Epithelial cell of alveolus of lung (primary cell): ENCODE measurements at places on chromosomes 1 and 21. TPM values are rescaled to one million over a fixed set of nuclear protein-coding genes. Genes with fewer than 3 reads are reported as not detected.

REN gene
- not detected in 2 replicates for total RNA-seq

VCAM1 gene
- total RNA-seq, result 15.0 and 35.4 TPM in 2 replicates

WDR64 gene
- total RNA-seq, result not detected in 2 replicates

CRYAA gene
- total RNA-seq, result not detected in 2 replicates

FCRL5 gene
- total RNA-seq, result not detected in 2 replicates

IL6R gene
- total RNA-seq, result 1.3 and 12.2 TPM in 2 replicates

OR10J4 gene
- not detected in 2 replicates for total RNA-seq

MTARC1 gene
- 1.2 and 4.6 TPM in 2 replicates for total RNA-seq

SHISA4 gene
- total RNA-seq, result 23.3 and 38.6 TPM in 2 replicates

SLFNL1 gene
- total RNA-seq, result 0.39 and 1.4 TPM in 2 replicates

NEGR1 gene
- 3.1 and 3.2 TPM in 2 replicates for total RNA-seq

MDM4 gene
- 7.0 and 20.3 TPM in 2 replicates for total RNA-seq

SLC26A9 gene
- total RNA-seq, result not detected in 2 replicates

RBP7 gene
- not detected in 2 replicates for total RNA-seq

LRP8 gene
- total RNA-seq, result 2.1 and 17.1 TPM in 2 replicates

OR2M2 gene
- not detected in 2 replicates for total RNA-seq

IQCC gene
- total RNA-seq, result 3.2 and 4.6 TPM in 2 replicates

PODN gene
- 0.39 and 8.6 TPM in 2 replicates for total RNA-seq

RGS8 gene
- not detected in 2 replicates for total RNA-seq

USF1 gene
- total RNA-seq, result 26.8 and 27.8 TPM in 2 replicates

CELSR2 gene
- 1.8 and 7.7 TPM in 2 replicates for total RNA-seq

NCDN gene
- 27.9 and 28.6 TPM in 2 replicates for total RNA-seq

OR2M3 gene
- total RNA-seq, result not detected in 2 replicates

NBPF4 gene
- total RNA-seq, result not detected in 2 replicates

PTP4A2 gene
- total RNA-seq, result 241 and 300 TPM in 2 replicates

S100A5 gene
- not detected in 2 replicates for total RNA-seq

KANK4 gene
- 0.16 and 0.91 TPM in 2 replicates for total RNA-seq

FAM72D gene
- total RNA-seq, result 0.40 and 1.6 TPM in 2 replicates

OR2T2 gene
- total RNA-seq, result not detected in 2 replicates

TNFRSF8 gene
- total RNA-seq, result 0.52 TPM in 1 of 2 replicates, not detected in the other

GBP7 gene
- not detected in 2 replicates for total RNA-seq

JAM2 gene
- 2.5 and 3.0 TPM in 2 replicates for total RNA-seq

ASCL5 gene
- not detected in 2 replicates for total RNA-seq

OR2G6 gene
- not detected in 2 replicates for total RNA-seq

FLG gene
- total RNA-seq, result under 0.01 TPM in 1 of 2 replicates, not detected in the other

ZMYND12 gene
- total RNA-seq, result 0.26 and 0.96 TPM in 2 replicates

PFDN2 gene
- total RNA-seq, result 32.3 and 71.8 TPM in 2 replicates

OR2W3 gene
- not detected in 2 replicates for total RNA-seq

PADI1 gene
- not detected in 2 replicates for total RNA-seq

KCNE2 gene
- total RNA-seq, result not detected in 2 replicates

NPPB gene
- total RNA-seq, result 0.78 TPM in 1 of 2 replicates, not detected in the other

SEMA4A gene
- 0.65 and 0.88 TPM in 2 replicates for total RNA-seq

CR1L gene
- not detected in 2 replicates for total RNA-seq

ALPL gene
- total RNA-seq, result 0.13 and 1.7 TPM in 2 replicates

RHBDL2 gene
- 0.26 TPM in 1 of 2 replicates, not detected in the other for total RNA-seq

KLHDC7A gene
- total RNA-seq, result not detected in 2 replicates

MEAF6 gene
- 54.8 and 58.7 TPM in 2 replicates for total RNA-seq

NBPF3 gene
- total RNA-seq, result 14.2 and 20.2 TPM in 2 replicates

HSD3B1 gene
- 0.39 TPM in 1 of 2 replicates, not detected in the other for total RNA-seq

AADACL3 gene
- not detected in 2 replicates for total RNA-seq

NUCKS1 gene
- total RNA-seq, result 99.6 and 109 TPM in 2 replicates

CHIT1 gene
- total RNA-seq, result not detected in 2 replicates

CCDC27 gene
- total RNA-seq, result not detected in 2 replicates

KCNN3 gene
- 0.13 and 0.32 TPM in 2 replicates for total RNA-seq

C1orf115 gene
- total RNA-seq, result 1.7 and 5.2 TPM in 2 replicates
